ENCODE measurements at places on chromosomes 5 and 9.

GRCh38 chr5:14929293-14930065 is 57.9 kb upstream of the ANKH start:
- no peak for DNase-seq

DNA sequence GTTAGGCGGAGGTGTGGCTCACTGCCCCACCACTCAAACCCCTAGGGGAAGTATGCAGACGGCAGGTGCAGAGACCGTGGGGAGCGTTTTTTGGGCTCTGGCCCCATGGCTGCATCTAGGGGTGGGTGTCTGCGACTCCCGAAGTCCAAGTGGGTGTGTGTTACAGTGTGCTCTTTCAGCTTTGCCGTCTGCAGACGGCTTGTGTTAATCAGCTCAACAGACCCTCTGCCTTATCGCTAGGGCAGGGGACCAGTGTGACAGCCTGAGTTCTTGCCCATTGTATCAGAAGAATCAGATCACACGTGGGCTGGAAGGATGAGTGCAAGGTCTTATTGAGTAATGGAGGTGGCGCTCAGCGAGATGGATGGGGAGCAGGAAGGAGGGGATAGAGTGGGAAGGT is 162.8 kb downstream of the ENC1 start:
- DNase-seq: no peak

- DNase-seq: no peak
These were observed 253.6 kb downstream of the TRIM32 start for GRCh38 chr9:116940614-116941215.

DNA sequence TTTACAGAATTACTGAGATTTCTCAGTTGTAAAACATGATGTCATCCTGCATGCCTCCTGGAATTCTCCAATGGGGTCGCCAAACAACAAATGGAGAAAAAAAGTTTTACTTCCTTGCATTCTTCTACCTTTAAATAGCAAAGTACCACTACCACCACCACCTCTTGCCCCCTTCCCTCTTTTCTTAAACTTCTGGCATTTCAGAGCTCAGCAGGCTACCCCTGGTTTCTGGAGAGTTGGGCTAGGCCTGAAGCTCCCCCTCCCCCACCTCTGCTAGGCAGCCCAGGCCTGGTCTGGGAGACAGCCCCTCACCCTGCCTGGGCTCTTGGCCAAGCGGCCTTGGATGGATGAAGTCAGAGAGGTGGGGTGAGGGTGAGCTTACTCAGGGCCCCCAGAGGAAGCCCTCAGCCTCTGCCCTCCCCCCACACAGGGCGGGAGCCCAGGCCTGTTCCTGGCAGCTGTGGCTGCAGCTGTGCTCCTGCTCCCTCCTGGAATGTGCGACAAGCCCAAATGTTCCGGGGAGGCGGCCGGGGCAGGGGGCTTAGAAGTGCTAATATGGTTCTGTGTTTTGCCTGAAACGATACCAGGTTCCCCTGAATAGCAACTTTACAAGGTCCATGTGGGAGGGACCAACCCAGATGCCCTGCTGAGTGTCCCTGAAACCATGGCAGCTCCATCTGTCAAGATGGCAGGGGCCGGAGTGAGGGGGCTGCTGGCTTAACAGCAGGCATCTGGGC is 6.0 kb upstream of the CCIN start:
- no peak for DNase-seq

GRCh38 chr9:101028346-101029314 is at the start of gene PLPPR1:
Gene PLPPR1, plus strand, starts transcription at chr9:101028727.
- no peak for DNase-seq

DNA sequence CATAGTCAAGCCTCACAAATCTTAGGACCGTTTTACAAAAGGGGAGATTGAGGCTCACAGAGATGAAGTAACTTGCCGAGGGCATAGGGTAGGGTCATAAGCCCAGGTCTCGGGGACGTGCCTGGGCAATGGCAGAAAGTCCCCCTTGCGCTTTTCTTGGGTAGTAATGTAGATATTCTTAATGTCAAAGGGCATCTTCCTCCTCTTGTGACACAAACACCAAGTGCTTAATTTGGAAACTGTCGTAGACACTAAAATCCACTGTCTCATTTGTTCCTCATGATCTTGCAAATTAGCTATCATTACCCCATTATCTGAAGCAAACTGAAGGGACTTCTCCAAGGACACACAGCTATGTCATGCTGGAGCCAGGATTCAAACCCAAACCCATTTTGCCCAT is 180.8 kb downstream of the GAS1 start:
- no peak for DNase-seq

GRCh38 chr9:123640792-123641222 is 284.8 kb downstream of the CRB2 start:
- no peak for DNase-seq

DNA sequence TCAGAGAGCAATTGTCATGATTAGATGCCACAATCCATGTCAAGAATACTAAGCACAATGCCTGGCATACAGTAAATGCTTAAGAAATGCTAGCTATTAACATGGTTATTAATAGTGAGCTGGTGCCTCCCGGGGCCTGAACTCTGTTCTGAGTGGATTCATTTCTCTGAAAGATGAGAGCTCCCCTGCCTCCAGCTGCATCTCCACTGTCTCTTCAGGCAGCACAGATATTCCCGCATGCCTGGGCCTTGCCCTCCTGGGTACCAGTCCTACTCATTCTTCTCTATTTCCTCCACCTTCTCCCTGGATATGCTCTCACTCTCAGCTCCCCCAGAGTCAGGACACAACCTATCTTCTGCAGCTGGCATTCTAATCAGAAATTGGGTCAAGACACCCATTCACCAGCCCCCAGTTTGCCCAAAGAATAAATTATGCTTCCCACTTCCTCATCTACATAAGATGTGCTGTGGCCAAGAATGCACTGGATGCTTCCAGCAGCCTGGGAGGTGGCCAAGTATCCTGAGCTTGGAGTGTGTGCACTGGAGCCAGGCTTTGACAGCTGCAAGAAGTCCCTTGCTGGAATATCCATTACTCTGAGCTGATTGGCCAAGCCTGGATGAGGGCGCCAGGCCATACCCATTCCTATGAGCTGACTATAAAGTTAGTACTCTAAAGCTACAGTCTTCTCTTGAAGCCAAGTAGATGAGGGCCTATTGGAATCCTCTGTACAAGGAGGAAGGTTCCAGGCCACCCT is 669.0 kb downstream of the ACTL7B start:
- DNase-seq: no peak

GRCh38 chr5:126969548-126969947 is 60.8 kb downstream of the MARCHF3 start:
- DNase-seq: no peak

GRCh38 chr9:6243746-6244145 is 28.1 kb downstream of the IL33 start:
- no peak for DNase-seq

- DNase-seq: no peak
These were observed 336.1 kb downstream of the CWC27 start for GRCh38 chr5:65104831-65105230.

DNA sequence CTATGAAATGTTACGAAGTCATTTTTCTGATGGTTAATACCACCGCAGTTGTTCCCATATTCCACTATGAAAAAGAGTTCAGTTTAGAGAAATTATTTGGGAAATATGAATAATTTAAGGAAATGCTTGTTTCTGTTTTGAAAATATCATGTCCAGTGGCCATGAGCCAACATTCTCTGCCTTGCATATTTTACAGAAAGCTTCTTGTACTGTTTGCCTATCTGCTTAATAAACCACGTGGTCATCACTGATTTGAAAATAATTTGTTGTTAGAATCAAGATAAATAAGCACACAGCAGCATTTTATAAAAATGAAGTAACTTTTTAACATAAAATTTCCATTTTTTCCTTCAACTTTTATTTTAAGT is 381.5 kb upstream of the CDH18 start:
- DNase-seq: no peak

GRCh38 chr5:173454736-173455598 is 126.8 kb upstream of the STC2 start:
- DNase-seq: no peak

DNA sequence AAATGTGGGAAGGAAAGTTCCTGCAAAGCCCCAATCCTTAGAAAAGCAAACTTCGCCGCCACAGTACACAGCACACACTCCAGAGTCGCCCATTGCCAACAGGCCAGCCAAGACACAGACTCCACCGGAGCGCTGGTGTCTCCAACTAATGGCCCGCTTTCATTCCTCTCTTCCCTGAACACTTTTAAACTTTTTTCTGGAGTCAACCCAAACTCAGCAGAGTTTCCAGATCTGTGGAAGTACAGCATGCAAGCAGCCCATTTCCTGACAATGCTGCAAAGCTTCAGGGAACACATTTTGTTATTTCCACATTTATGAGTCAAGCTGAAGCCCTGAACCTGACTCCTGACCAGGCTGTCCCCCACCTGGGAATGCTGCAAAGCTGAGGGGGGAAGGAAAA is 351.9 kb downstream of the NFIB start:
- no peak for DNase-seq

All from omental fat pad (tissue), 4 donors.